Sciatic nerve (tissue), 2 donors: ENCODE measurements at places on chromosomes 7 and 10.
A peak's percentile ranks its signal among the peaks of the same experiment; 100 is the strongest.

DNA sequence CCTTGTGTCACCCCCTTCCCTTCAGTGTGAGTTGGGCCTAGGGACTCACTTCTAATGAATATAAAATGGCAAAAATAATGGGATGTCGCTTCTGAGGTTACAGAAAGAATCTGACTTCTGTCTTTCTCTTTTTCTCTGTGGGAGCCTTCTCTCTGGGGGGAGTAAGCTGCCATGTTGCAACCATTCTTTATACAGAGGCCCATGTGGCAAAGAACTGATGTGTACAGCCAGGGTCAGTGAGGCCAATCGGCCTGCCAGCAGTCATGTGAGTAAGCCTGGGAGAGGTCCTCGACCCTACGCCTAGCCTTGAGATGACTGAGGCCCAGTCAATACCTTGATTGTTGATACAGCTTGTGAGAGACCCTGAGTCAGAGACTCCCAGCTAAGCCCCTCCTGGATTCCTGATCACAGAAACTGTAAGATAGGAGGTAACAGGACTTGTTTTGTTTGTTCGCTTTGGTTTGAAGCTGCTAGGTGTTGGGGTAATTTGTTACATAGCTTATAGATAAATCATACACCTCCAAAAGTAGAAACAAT lies 1.7 kb downstream of the TCAF1 start:
- DNase-seq = no peak

DNA sequence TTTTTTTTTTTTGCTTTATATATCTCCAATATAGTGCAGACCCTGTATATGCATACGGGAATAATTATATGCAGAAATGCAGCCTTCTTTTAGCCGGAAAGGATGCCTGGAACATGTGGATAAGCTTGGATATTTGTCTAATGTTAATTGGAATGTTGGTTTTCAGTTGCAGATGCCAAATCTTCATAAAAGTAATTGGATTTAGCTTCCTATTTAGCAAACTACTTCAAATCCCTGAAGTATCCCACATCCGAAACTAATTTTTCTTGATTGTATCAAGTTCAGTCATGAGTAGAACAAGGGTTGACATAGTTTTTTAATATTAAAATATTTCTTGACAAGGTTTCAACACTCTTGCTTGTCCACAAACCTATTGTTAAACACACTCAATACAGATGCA lies 281.7 kb downstream of the BBS9 start:
- DNase-seq = no peak

- DNase-seq = peak; percentile 64
Measured at GRCh38 chr10:61899997-61900828, 1.3 kb upstream of the ARID5B start.

DNA sequence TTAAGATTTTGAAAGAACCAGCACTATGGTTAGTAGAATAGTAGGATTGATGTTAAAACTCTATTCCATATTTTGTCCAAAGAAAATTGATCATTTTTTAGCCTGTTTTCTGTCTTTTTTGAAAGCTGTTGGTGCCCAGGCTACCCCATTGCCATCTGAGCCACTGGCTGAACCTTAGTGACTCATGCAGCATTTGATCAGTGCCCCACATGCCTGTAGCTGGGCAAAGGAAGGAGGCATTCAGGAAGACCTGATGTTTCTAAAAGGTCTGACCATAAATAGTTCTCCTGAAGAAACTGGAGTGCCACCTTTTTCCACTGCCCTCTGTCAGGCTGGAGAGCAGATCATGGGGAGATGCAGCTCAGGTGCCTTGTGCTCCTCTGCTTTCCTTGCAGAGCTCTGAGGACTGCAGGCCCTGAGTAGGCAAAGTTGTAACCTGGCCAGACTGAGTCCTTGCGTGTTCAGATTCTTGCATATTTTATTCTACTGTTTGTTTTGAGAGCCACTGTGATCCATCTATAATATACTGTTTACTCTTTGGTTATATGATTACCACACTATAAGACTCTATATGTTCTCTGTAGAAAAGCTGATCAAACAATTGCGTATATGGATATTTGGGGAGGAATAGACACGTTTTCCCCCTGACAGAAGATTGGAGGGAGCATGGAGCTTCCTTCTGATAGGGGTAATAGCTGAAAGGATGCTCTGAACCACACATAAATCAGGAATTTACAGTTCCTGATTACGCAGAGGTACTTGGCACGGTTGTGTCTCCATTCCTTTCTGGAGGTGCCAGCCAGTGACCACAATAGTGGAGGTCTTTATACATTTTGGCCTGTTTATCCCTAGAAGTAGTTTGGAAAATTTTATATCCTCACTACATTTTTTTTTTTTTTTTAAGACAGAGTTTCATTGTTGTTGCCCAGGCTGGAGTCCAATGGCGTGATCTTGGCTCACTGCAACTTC lies 48.9 kb upstream of the GJD4 start:
- no peak for DNase-seq

- no peak for DNase-seq
Measured at GRCh38 chr10:49549640-49550346, 10.9 kb upstream of the ERCC6 start.

GRCh38 chr7:133183042-133183794 lies 69.7 kb upstream of the EXOC4 start:
- DNase-seq = no peak

DNA sequence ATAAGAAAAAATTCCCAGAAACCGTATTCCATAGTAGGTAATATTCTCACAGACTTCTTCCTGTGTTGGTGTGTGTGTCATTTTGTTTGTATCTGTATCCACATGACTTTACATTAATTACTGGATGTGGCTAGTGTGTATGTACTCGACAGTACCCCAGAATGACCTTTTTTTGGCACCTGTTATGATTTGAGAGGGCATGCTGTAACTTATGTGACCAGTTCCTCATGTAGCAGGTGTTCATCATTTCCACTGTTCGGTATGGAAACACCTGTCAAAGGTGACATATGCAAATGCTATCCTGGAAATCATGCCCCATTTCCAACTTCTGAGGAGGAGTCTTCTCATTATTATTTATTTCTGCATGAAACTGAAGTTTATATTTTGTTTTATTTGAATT lies 89.3 kb downstream of the ZMYND11 start:
- no peak for DNase-seq

DNA sequence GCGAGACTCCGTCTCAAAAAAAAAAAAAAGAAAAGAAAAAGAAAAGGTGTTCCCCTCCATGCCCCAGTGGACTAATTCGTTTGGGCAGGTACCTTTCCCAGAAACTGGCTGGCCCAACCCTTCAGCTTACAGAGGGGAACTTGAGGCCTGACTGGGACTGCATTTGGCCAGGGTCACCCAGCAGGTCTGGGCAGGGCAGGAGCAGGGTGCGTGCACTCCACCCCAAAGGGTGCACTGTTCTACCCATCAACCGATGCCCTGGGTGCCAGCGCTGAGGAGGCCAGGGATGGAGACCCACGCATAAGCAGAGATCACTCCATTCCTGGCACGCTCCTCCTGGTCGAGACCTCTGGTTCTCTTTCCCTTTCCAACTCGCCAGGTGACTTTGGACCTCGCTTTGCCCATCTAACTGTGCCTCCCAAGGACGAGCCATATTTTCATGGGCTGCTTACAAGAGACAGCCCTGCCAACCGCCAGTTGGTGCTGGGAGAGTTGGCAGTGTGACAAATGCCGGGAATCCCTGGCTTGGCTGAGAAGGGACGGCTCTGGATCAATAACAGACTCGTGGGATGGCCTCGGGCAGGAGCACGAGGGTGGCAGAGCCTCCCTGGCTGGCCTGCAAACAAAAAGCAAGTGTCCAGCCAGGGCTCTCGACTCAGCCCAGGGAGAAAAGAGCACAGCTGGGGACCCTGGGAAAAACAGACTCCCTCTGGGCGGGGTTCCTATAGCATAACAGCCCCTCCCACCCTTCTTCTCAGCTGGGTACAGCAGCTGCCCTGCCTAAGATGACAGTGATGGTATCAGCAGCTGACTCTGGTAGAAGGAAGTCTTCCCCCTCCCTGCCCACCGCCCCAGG lies 7.9 kb downstream of the HSPB1 start:
- no peak for DNase-seq

DNA sequence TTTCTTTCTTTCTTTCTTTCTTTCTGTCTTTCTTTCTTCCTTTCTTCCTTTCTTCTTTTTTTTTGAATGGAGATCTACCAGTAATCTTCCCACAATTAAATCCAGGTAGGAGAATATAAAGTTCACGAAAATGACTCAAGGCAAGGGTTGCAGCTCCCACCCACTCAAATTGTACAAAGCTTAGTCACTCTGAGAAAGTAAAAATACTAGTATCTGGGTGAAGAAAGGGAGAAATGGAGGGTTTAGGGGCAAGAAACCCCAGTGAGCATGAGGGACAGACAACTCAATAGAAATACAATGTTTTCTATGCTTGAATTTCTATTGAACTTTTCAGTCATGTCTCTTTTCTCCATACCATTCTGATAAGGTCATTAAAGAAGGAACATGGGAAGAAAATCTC lies 200.8 kb downstream of the GATA3 start:
- DNase-seq = no peak

DNA sequence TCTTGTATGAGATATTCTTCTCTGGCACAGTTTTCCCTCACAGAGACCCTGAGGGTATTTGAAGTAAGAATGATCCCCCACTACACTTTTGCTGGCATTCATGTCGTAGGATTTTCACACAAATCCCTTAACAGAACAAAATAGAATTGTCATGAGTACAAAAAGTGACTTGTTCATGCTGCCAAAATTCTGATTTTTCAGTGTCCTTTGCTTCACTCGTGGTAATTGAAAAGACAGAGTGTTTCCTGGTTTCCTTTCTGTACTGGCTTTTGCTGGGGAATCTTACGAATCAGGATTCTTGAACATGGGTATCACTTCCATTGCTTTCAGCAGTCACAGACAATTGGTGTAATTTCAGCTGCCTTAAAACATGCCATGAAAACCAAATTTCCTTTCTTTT lies 756.3 kb downstream of the REEP3 start:
- no peak for DNase-seq

- DNase-seq = no peak
Measured at GRCh38 chr7:25216837-25217236, 11.4 kb downstream of the NPVF start.

- DNase-seq = no peak
Measured at GRCh38 chr7:46613551-46613950, 692.5 kb upstream of the IGFBP3 start.

DNA sequence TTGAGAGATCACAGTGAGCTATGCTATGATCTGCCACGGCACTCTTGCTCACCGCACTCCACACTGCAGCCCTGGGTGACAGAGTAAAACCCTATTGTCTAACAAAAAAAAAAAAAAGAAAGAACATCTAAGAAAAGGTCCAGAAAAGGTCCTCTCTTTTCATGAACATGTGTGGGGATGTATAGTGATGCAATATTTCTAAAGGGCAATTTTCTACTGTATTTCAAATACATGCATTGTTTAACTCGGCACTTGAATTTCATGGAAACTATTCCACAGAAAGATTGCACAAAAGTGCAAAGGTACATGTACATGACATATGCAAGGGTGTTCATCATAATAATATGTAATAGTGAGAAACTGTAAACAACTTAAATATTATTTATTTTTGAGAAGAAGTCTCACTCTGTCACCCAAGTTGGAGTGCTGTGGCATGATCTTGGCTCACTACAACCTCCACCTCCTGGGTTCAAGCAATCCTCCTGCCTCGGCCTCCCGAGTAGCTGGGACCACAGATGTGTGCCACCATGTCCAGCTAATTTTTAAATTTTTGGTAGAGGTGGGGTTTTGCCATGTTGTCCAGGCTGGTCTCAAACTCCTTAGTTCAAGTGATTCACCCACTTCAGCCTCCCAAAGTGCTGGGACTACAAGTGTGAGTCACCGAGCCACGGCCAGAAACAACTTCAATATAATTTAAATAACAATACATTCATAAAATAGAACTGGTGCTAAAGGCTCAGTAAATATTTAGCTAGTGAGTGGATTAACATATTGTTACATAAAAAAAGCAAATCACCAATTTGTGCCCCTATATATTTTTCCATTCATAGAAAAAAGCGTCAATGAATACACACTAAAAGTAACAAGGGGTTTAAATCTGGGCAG lies 1.3 kb upstream of the PPRC1 start:
- DNase-seq = no peak

DNA sequence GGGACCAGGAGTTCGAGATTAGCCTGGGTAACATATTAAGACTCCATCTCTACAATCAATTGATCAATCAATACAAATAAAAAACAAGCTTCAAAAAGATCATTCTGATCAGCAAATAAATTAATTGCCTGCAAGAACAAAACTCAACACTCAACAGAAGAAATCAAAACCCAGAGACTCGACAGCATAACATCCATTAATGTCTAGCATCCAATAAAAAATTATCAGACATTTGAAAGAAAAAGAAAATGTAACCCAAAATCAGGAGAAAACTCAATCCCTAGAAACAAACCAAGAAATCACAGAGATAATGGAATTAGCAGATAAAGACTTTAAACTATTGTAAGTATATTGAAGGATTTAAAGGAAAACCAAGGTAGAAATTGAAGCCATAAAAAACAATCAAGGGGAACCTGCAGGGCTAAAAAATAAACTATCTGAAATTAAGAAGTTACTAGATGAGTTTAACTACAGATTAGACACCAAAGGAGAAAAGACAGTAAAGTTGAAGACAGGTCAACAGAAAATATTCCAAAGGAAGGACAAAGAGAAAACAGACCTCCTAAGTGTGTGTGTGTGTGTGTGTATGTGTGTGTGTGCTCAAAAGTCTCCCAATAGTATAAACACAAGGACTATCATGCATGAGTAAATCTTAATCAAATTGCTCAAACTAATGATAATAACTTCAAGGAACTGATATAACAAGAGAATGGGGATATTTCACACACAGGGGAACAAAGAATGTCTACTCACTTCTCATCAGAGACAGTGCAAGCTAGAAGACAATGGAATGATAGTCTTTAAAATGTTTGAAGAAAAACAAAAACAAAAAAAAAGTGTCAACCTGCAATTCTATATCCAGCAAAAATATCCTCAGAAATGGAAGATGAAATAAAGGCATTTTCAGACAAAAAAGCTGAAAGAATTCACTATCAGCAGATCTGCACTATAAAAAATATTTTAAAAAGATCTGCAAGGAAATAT lies 7.7 kb downstream of the NUDCD3 start:
- DNase-seq = no peak

DNA sequence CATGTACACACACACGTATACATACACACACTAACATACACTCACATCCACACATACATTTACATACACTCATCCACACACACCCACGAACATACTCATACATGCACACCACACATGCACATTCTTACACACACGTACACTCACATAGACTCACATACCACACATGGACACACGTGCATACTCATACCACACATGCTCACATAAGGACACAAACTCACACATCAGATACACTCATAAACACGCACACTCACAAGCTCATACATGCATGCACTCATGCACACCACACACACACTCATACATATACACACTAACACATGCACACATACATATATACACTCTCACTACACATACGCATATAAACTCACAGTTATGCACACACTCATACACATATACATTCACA lies 1.2 kb upstream of the CALN1 start:
- no peak for DNase-seq

DNA sequence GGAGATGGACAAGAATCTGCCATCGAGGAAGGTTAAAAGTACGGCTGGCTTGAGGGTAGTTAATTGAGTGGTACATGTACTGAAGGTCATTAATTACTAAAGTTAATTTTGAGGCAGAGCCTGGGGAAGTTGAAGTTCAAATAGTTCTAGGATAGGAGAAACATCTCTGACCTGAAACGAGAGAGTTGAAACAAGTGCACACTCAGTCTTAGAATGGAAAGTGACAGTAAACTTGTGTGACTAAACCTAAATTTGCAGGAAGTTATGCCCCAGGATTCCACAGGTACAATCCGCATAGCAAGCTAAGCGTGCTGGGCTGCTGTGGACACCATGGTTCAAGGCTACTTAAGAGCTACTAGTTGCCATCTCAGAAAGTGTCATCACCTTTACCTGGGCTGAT lies 209.9 kb downstream of the CHCHD3 start:
- no peak for DNase-seq
